Lower lobe of right lung (tissue), 2 donors: ENCODE measurements at places on chromosomes 3 and 15. TPM values are rescaled to one million over a fixed set of nuclear protein-coding genes. Genes with fewer than 3 reads are reported as not detected.

HACD3 gene
- total RNA-seq, result 47.9 TPM

GLDN gene
- 34.5 TPM for total RNA-seq

TIMP4 gene
- 5.2 TPM for total RNA-seq

VGLL3 gene
- total RNA-seq, result 40.2 TPM

AGBL1 gene
- 12.0 TPM for total RNA-seq

FAH gene
- total RNA-seq, result 25.6 TPM

ACP3 gene
- total RNA-seq, result 19.9 TPM

AAGAB gene
- 24.9 TPM for total RNA-seq

PCBP4 gene
- total RNA-seq, result 24.6 TPM

CHRNB4 gene
- not detected for total RNA-seq

ZNF619 gene
- total RNA-seq, result 8.6 TPM

RASGRP1 gene
- total RNA-seq, result 2.3 TPM

KLHL40 gene
- not detected for total RNA-seq

GRK7 gene
- total RNA-seq, result not detected

CCRL2 gene
- total RNA-seq, result 23.5 TPM

FANCD2OS gene
- not detected for total RNA-seq

SPATA12 gene
- 0.15 TPM for total RNA-seq

HRG gene
- not detected for total RNA-seq

ASB14 gene
- 0.50 TPM for total RNA-seq

APOD gene
- total RNA-seq, result 91.6 TPM

IMPG2 gene
- 0.21 TPM for total RNA-seq

IL12A gene
- total RNA-seq, result 2.9 TPM

KCNH8 gene
- total RNA-seq, result 0.12 TPM

LDHAL6B gene
- not detected for total RNA-seq

DNAH1 gene
- total RNA-seq, result 16.4 TPM

LRRIQ4 gene
- not detected for total RNA-seq

UCN2 gene
- 0.32 TPM for total RNA-seq

DTX3L gene
- 82.2 TPM for total RNA-seq

TRMT10C gene
- total RNA-seq, result 17.4 TPM

TM4SF18 gene
- total RNA-seq, result 6.5 TPM

C2CD4B gene
- total RNA-seq, result 2.6 TPM

ENTPD3 gene
- 4.3 TPM for total RNA-seq

RPP25 gene
- 17.0 TPM for total RNA-seq

GPR62 gene
- total RNA-seq, result not detected

RLBP1 gene
- not detected for total RNA-seq

LRRC3B gene
- 0.30 TPM for total RNA-seq

RASL12 gene
- 21.5 TPM for total RNA-seq

MESP2 gene
- not detected for total RNA-seq

SOX14 gene
- total RNA-seq, result not detected

SSUH2 gene
- total RNA-seq, result not detected

POC1A gene
- total RNA-seq, result 2.7 TPM

MAGEL2 gene
- 0.12 TPM for total RNA-seq

RAB11A gene
- 218 TPM for total RNA-seq

ACAP2 gene
- 68.9 TPM for total RNA-seq

NANOGP8 gene
- 0.59 TPM for total RNA-seq

SMCO1 gene
- total RNA-seq, result not detected

LMOD3 gene
- 0.12 TPM for total RNA-seq

CNTN4 gene
- total RNA-seq, result 10.4 TPM

HIGD2B gene
- not detected for total RNA-seq

CFAP20DC gene
- total RNA-seq, result 0.71 TPM

GABRB3 gene
- total RNA-seq, result 5.5 TPM

CDC25A gene
- 0.83 TPM for total RNA-seq

RTP4 gene
- 10.9 TPM for total RNA-seq
